ENCODE measurements at places on chromosomes 1 and 21.

GRCh38 chr1:180281490-180281889, 51.4 kb downstream of the LHX4 start:
- DNase-seq, result no peak

GRCh38 chr1:115453666-115454065, 115.6 kb upstream of the NGF start:
- no peak for DNase-seq

- DNase-seq, result no peak
Observed at GRCh38 chr1:27660300-27660835, 11.6 kb downstream of the IFI6 start.

DNA sequence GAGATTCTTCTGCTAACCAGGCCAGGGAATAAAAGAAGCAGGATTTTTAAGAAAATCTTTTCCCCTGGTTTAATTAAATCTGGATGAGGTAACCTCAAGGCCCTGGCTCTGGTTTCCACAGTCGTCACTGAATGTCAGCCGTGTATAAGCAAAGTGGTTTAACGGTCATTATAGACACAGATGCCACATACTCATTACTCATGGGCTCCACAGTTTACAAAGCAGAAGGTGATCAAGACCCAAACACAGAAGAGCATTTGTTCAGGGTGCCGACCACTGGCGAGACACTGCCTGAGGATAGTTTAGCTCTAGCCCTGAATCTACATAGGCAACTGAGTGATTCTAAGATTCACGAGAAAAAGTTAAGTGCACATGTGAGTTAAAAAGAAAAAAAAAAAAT, 27.8 kb upstream of the RAP1GAP start:
- DNase-seq, result no peak

GRCh38 chr1:184160236-184160635, 108.7 kb downstream of the TSEN15 start:
- DNase-seq, result no peak

- no peak for DNase-seq
Observed at GRCh38 chr1:231423648-231424047, 1.6 kb upstream of the EGLN1 start.

DNA sequence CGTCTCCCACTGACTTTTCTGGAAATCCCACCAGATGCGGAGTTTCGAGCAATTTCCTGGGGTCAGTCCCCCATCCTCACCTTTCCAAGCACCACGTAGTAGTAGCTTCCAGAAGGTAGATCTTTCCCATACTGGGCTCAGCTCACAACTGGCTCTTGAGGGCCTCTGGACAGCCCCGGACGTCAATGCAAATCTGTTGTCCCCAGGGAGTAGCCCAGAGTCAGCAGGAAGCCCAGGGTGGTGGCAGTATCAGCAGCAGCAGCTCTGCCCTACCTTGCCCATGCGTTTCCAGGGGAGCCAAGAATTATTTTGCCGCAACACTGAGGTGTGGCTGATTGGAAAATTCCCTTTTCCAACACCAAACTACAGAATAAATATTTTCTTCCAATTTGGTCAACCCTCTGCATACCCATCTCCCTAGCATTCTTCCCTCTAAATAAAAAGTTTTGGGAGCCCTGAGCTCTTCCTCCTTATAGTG, 70.3 kb downstream of the CD46 start:
- DNase-seq, result no peak

GRCh38 chr1:175479521-175480342, 263.7 kb downstream of the TNR start:
- no peak for DNase-seq

DNA sequence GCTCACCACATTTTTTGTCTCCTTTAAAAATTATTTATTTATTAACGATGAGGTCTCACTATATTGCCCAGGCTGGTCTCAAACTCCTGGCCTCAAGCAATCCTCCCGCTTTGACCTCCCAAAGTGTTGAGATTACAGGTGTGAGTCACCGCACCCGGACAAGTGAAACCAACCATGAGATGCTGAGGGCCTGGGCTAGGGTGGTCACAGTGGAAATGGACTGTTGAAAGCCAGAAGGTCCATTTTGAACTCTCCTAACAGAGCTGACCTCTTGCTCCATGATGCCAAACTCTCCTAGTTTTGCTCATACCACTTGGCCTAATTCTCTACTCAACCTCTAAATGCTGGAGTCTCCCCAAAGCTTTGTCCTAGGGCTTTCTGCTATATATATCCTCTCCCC, 109.1 kb downstream of the SLC45A1 start:
- DNase-seq, result no peak

DNA sequence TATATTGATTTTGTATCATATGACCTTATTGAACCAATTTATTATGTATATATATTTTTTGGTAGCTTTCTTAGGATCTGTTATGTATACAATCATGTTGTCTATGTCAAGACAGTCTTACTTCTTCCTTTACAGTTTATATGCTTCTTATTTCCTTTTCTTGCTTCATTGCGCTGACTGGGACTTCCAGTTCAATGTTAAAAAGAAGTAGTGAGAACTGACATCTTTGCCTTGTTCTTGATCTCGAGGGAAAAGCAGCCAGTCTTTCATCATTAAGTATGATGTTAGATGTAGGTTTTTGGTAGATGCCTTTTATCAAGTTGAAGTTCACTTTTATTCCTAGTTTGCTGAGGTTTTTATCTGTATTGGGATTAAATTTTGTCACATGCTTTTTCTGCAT, 17.5 kb downstream of the MAN1C1 start:
- no peak for DNase-seq

- DNase-seq, result no peak
Observed at GRCh38 chr1:154581766-154582165, 14.2 kb downstream of the CHRNB2 start.

DNA sequence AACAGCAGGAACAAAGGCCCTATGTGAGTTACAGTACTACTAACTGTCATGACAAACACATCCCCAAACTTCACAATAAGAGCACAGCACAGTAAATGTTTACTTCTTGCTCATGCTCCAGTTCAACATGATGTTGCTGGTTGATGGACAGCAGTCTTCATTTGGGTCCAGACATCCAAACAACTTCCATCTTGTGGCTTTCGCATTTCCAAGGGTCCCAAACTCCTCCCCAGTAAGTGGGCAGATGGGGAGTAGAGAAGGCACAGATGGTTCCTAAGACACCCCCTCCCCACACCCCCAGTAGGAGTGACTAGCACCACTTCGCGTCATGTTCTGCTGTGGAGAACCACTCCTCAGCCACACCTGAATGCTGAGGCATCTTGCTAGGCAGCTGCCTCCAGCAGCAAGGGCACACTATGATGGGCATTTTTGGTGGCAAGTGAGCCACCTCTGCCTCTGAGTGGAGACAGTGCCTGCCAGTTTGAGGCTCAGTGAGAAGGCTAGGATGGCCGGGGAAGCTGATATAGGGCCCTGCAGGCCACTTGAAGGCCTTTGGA, 32.7 kb upstream of the CD2 start:
- no peak for DNase-seq

GRCh38 chr1:81540216-81540615, 260.5 kb upstream of the ADGRL2 start:
- DNase-seq, result no peak

GRCh38 chr1:119987686-119988085, 81.8 kb downstream of the NOTCH2 start:
- DNase-seq, result no peak

DNA sequence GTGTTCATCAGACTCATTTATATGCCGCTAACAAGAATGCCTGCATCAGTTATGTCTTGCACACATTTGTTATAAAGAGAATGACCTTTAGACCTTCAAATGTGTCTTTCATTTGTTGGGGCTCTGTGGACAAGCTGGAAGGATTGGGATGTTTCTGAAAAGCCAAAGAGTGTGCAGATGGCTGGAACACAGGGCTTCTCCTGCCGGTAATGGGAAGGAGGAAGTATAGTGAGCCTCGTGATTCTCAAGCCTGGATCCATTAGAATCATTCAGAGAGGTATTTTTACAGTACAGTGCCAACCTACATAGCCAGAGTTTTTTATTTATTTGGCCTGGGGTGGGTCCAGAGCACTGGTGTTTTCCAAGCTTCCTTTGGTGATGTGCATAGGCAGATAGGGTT, 40.6 kb upstream of the ATP1A1 start:
- no peak for DNase-seq

GRCh38 chr1:42825036-42825851, 8.0 kb upstream of the SVBP start:
- DNase-seq, result no peak

DNA sequence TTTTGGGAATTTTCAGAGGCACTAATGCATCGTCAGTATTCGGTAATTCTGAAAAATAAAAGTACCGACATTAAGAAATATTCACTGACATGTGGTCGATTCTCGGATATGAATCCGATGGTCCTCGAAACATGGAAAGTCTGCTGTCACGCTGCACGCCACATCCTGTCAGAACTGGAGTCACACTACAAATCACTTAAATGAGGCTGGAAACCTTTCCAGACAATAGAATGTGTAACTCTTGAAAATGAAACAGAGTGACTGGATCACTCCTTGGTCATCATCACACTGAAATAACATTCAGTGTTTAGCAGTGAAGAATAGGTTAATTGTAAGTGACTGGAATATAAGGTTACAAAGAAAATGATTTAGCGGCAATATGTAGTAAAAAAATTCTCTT, 620.1 kb upstream of the ADAMTS5 start:
- no peak for DNase-seq

DNA sequence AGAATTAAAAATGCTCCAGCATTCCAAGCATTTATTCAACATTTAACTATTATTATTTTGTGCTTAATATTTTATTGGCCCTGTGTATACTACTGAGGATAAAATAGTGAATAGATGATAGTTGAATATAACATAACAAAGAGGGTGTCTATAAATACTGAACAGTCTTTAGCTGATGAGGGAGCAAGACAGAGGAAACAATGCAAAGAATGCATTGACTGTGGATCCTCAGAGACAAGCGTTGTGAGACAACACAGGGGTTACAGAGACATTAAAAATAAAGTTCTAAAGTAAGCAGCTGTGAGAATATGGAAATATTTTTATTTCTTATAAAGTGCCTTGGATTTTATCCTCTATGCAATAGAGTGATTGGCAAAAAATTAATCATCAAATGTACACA, 1133.1 kb downstream of the PLA2G4A start:
- no peak for DNase-seq

DNA sequence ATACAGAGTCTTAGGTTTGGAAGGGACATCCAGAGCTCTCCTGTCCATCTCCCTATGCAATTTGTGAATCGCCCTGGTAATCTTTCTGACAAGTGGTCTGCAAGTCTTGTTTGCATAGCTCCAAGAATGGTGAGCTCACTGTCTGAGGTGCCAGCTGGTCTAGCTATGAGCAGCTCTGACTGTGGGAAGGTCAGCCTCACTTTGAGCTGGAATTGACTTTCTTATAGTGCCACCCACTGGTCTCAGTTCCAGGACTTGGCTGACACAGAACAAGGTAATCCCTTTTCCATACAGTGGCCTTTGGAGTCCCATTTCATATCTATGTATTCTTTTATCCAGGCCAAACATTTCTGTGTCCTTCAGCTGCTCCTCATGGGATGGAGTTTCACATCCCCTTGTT, 95.6 kb upstream of the C8B start:
- DNase-seq, result peak; percentile 15

GRCh38 chr1:201536558-201536957, 2.4 kb upstream of the NAV1 start:
- DNase-seq, result no peak

- DNase-seq, result no peak
Observed at GRCh38 chr1:200332716-200333115, 77.1 kb downstream of the ZNF281 start.

DNA sequence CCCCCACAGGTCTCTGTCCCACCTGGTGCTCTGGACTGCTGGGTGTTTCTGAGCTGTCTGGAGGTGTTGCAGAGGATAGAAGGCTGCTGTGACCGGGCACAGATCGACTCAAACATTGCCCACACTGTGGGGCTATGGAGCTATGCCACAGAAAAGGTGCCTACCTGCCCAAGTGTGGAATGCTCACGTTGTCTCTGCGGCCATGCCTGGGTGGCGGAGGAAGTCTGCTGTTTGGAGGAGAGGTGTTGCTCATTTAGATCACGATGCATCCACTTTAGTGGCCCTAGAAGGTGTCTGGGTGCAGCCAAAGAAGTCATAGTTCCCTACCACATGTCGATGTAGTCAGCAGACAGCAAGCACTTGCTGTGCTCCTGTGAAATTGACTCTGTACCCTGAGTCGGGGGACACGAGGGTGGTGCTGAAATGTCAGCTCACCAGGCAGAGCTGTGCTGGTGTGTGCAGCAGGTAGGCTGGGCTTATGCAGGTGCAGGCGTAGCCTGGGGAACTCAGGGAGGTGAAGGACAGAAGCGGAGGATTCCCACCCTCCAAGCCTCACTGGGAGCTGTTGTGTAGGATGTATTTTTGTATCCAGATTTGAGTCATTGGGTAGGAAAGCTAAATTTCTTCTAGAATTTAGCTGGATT, 32.8 kb upstream of the PWP2 start:
- no peak for DNase-seq

DNA sequence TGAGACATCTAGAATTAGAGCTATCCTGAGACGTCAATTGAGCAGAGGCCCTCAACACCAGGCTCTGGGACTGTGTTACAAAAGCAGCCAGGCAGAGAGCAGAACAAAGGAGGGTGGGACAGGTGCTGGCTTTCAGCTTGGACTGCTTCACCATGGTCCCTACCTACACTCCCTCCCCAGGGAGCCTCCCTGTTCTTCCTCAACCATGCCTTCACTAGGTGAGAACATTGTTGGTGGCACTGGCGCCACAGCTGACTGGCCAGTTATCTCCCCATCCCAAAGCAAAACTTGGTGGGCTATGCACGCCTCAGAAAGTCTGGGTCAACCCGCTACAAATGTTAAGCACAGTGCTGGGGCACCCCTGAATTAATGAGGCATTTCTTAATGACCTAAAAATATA, 87.8 kb downstream of the NMNAT2 start:
- DNase-seq, result no peak

DNA sequence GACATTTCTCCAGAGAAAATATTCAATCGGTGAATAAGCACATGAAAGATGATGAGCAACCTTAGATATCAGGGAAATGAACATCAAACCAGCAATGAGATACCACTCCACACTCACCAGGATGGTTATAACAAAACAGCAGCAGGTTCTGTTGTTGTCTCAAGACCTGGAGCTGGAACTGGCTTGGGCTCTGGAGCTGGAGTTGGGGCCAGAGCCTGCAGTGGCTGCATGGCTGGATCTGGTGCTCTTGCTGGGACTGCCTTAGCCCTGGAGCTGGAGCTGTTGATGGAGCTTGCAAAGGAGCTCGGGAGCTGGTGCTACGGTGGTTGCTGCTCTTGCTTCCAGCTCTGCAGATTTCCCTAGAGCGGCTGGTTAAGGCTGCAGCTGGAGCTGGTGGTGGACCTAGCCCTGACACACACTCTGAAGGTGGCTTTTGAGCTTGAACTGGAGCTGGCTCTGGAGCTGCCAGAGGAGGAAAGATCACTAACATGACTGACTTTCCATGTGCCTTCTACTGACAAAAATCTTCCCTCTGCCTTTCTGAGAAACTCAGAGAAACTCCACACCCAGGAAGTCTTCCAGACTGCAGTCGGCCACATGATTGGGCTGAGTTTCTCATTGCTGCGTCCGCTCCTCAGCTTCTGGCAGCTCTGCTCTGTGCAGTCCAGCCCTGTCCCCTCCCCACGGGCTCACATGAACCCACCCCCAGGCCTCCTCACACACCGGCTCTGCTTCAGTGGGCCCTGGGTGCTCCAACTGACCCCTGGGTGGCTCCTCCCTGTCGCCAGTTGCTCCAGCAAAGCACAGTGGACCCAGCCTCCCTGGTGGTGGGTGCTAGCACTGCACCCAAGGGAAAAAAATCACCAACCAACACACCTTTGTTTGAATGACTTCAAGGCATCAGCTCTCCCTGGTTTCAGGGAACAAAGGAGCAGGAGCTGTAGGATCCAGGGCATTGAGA, 139.1 kb upstream of the FMN2 start:
- DNase-seq, result no peak

All from epithelial cell of proximal tubule (primary cell).